ENCODE measurements at places on chromosomes 1 and 21.

DNA sequence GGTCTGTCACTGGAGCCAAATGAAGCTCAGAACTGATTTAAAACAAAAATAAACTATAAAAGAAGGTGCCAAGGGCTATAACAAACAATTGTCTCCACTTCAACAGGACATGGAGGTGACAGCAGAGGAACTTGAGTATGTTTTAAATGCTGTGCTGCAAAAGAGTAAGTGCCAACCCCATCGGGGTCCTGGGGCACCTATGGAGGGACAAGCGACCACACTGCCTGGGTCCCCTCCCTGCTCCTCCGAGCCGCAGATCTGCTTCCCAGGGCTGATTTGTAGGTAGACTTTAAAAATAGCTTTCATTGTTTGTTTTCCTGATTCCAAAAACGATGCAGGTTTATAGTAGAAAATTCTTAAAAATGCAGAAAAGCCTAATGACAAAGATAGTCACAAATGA is 42.8 kb downstream of the CAPN9 start:
- DNase-seq = no peak

GRCh38 chr1:1260843-1261560 is 12.7 kb downstream of the UBE2J2 start:
- no peak for DNase-seq

- DNase-seq = no peak
These were observed 53.6 kb downstream of the KCNAB2 start for GRCh38 chr1:6099297-6099696.

DNA sequence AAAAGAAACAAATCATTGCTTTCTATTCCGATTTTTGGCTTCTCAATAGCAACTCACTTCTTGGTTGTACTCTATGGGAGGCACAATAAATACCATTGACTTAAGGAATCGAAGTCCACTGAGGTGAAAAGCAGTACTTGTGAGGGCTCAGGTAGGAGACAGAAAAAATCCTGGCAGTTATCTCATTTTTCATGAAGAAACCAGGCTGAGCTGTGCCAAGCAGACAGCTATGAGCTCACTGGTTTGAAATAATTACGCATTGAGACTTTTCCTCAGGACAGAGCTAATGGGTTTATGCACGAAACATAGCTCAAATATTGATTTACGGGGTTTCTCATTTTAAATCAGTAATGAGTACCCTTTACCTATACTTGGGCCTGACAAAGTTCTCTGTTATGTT is 18.5 kb downstream of the COLGALT2 start:
- DNase-seq = no peak

DNA sequence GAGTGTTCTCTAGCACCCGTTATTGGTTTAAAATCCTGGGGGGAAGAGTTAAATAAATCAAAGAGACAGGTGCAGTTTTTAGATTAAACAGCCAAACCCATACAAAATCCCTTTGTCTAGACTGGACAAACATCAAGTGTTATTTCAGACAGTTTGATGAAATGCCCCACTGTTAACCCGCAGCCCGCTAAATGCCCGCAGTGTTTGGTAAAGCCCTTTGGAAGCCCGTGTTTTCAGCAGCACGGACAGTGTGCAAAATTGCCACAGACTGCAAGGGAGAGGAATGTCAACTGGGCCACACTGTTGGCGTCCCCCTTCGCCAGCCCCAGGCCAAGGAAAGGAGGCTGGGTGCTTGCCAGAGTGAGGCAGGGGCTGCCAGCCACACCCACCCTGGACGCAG is 26.6 kb downstream of the AJAP1 start:
- DNase-seq = no peak

- DNase-seq = no peak
These were observed 3.9 kb upstream of the EFNA1 start for GRCh38 chr1:155123801-155124200.

DNA sequence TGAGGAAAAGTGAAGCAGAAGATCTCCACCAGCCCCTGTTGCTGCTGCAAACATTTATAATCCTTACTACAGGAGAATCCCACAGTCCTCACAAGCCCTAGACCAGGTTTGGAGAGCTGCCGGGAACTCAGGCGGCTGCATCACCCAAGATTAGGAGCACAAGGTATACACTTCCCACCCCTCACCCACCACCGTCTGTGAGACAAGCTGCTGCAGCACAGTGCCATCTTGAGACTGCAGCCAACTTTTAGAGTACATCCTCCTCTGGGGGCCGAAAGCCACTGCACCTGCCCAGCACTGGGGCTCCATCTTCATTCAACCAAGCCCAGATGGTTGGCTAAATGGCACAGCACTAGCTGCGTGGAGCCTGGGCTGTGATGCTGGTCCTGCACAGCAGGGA is 13.8 kb downstream of the OLFML3 start:
- DNase-seq = no peak

GRCh38 chr21:15212206-15212605 is 147.4 kb upstream of the NRIP1 start:
- no peak for DNase-seq

DNA sequence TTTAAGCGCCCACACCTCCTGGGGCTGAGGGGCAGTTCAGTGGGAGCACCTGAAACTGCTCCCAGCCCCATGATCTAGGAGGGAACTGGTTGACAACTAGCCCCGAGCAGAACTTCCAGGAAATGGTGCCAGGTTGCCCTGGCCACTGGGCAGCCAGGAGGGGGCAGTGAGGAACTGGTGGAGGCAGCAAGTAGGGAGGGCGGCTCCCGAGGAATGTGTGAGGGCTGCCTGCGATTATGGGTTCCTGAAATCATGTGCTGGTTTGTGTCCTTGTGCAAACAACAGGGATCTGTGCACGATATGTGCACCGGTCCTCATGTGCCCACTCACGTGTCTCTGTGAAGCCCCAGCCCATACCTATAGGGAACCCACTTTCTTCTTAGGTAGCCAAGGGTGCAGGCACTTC is 9.9 kb downstream of the GPR3 start:
- no peak for DNase-seq

DNA sequence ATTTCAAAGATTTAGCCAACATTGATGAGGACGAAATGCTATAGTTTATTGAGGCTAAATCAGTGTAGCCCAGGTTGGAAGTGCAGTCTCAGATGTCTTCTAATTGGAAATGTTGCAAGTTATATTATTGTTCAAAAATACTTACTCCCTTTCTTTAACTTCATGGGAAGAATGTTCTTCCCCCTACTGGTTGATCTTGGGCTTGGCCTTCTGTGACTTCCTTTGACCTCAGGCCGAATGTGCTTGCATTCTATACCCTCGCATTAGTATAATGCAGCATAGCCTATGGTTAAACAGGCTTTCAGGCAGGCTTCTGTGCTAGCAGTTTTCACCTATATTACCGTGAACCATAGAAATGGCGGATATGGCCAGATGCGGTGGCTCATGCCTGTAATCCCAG is 77.3 kb downstream of the RPE65 start:
- DNase-seq = no peak

GRCh38 chr1:24393892-24394291 is 19.7 kb downstream of the STPG1 start:
- DNase-seq = no peak

DNA sequence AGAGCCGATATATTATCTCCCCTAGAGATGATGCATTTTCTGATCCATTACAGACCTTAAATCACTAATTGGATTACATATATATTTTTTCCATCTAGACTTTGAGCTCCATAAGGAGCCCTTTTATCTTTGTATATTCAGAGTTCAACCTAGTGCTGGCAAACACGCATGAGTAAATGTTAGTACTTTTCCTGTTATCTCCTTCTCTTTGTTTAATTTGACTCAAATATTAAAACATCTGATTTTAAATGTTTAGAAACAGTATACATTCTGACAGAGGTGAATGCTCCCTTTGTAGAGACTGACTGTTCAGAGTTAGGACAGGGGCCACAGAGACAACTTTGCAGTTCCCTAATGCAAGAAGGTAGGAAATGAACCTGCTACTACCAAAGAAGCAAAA is 37.1 kb downstream of the EIF2B3 start:
- no peak for DNase-seq

DNA sequence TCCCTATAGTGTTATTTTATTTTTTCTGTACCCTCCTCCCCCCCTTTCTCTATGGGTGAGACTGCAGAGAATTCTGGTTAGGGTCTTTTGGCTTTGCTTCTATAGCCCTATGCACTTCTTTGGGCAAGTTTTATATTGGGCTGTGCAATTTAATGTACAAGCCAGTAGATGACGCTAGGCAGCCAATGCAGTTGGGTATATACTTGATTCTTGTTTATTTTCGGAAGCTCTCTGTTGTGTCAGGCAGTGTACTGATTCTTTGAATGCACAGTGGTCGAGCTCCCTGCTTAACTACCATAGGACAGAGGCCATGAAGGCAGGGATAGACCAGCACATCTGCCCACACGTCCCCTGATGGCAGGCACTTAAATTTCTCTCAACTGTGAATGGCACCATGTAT is 34.1 kb upstream of the GPR52 start:
- DNase-seq = no peak

DNA sequence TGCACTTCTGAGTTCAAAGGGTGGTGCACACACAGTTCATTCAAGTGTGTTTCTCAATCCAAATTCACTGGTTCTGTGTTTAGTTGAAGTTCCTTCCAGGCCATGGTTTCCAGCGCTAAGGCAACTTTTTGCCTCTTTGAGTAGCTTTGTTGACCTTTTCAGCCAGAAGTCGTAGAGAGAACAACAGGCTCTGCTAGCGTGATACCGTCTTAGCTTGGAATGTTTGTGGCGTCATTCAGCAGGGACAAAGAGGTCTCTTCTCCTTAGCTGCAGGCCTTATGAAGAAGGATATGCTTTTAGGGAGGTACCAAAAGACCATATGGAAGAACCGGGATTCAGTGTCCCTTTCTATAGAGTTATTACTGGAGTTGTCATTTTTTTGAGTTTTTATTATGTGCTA is 65.7 kb downstream of the CNIH3 start:
- no peak for DNase-seq

- no peak for DNase-seq
These were observed 490 bp downstream of the SERINC2 start for GRCh38 chr1:31413405-31414001.

- no peak for DNase-seq
These were observed 25.5 kb upstream of the F13B start for GRCh38 chr1:197092491-197093023.

- no peak for DNase-seq
These were observed at the start of gene UAP1 for GRCh38 chr1:162561616-162562469. TSS of gene UAP1 (plus strand) at chr1:162561722. CDS start at chr1:162566069, 4,347 bp downstream.

Measured in NCI-H1436 (cell line).